Progenitor cell of endocrine pancreas (in vitro differentiated cells): ENCODE measurements at places on chromosomes 2 and 18. TPM values are rescaled to one million over a fixed set of nuclear protein-coding genes. Genes with fewer than 3 reads are reported as not detected.

Gene TAF4B
- total RNA-seq: 1.8 and 2.2 TPM in 2 replicates

Gene EN1
- 0.12 and 0.42 TPM in 2 replicates for total RNA-seq

Gene RNU2-63P
- total RNA-seq: 2.8 TPM in 1 of 2 replicates, not detected in the other

Gene PRKAG3
- not detected in 2 replicates for total RNA-seq

Gene SERPINB10
- total RNA-seq: not detected in 2 replicates

Gene SIX3
- total RNA-seq: not detected in 2 replicates

Gene SESTD1
- total RNA-seq: 101 and 108 TPM in 2 replicates

Gene SLC19A3
- total RNA-seq: 34.3 and 36.4 TPM in 2 replicates

Gene SULT1C2
- 15.4 and 16.3 TPM in 2 replicates for total RNA-seq

Gene INHA
- total RNA-seq: 1.5 and 1.7 TPM in 2 replicates

Gene STON1
- total RNA-seq: 8.2 and 8.6 TPM in 2 replicates
